ENCODE measurements at places on chromosomes 16 and 17. TPM values are rescaled to one million over a fixed set of nuclear protein-coding genes. Genes with fewer than 3 reads are reported as not detected.

DNA sequence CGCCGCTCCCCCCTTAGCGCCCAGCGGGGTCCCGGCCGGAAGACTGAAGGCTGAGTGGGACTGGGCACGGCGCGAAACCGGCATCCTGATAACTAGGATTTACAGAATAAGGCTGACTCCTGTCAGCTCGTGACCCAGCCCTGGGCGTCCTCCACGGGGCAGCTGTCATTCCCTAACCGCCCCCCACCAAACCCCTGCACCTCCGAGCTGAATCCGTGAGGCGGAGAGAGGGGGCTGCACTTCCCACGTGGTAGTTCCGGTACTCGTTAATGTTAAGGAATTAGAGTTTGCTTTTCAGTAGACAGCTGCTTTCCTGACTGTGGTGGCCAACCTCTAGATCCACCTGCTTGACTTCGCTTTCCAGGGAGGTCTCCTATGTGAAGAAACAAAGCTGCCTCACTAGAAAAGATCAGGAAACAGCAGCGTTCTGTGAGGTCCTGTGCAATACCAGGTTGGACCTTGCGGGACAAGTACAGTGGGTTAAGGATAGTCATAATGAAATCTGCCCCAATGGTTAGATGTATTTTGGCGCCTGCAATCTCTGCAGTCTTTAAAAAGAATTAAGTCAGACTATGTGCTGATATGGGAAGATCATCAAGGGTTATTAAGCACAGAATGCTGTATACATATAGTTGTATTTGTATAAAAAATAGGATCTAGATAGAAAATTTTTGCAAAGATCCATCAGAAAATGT lies 1.1 kb upstream of the WBP2 start:
- no peak overlapping the region for H3K4me3 ChIP-seq
- no peaks in the 10 kb centered on the region for H3K27me3 ChIP-seq
- H3K27ac ChIP-seq = no peak overlapping the region
- no peak for DNase-seq

- H3K4me1 ChIP-seq = peaks cover 17% of the 10 kb centered on the region
- H3K27me3 ChIP-seq = no peaks in the 10 kb centered on the region
- peaks cover 11% of the 10 kb centered on the region for H3K36me3 ChIP-seq
Measured at GRCh38 chr17:2613089-2613808, 19.8 kb downstream of the PAFAH1B1 start.

GRCh38 chr16:48862087-48862532 lies 252.1 kb upstream of the N4BP1 start:
- DNase-seq = peak; percentile 13
- no peaks in the 10 kb centered on the region for H3K27me3 ChIP-seq
- no peak overlapping the region for H3K4me3 ChIP-seq
- no peaks in the 10 kb centered on the region for H3K4me1 ChIP-seq

DNA sequence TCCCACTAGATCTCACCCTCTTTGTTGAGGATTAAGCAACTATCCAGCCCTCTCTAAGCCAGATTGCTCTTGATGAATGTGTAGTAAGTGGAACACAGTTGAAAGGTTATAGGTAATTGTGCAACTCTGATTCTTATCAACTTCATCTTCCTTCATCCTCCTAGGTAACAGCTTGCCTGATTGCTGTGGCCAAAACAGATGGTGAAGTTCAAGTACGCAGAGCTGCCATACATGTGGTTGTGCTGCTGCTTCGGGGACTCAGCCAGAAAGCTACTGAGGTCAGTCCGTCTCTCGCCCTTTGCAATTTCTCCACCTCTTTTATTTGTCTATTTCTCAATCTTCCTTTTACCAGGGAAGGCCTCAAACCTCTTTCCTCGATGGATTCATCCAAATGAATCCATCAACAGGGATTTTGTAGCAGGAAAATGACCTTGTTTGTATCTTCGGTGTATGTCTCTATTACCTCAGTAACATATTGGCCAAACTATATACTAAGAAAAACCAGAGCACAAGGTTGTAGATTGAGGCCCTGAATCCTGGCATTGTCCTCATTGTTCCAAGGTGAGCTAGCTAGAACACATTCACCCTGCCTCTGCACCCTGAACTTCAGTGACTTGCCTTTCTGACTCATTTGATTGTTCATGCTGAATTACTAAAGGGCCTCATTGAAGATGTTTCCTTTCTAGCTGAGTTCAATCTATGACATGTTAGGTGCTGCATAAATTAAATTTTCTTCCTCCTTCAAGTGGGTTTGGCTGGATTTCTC lies 65.1 kb upstream of the HAS3 start:
- H3K27ac ChIP-seq = peak overlapping the region; percentile 47
- H3K36me3 ChIP-seq = peaks cover 16% of the 10 kb centered on the region
- peak; percentile 19 for DNase-seq
- H3K27me3 ChIP-seq = no peaks in the 10 kb centered on the region

GRCh38 chr17:13096291-13096690 lies 78.5 kb upstream of the ELAC2 start:
- no peaks in the 10 kb centered on the region for H3K4me1 ChIP-seq
- no peak overlapping the region for H3K4me3 ChIP-seq
- peaks cover 8% of the 10 kb centered on the region for H3K27me3 ChIP-seq

DNA sequence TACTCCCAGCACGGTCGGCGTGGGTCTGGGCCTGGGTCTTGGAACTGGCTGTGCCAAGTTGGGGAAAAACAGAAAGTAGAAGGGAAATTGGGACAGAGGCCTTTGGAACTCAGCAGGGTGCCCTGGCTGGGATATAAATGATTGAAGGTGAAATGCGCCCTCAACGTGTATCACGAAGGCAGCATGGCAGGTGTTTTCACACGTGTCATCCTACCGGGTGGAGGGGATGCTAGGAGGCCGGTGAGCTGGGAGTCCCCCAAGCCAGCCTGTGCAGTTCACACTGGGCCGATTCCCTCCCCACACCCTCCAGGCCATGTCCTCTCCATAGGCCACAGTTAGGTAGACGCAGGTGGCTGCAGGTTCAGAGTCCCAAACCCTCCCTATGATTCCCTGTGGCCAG lies 6.0 kb downstream of the TNFAIP1 start:
- DNase-seq = no peak
- peaks cover 47% of the 10 kb centered on the region for H3K4me1 ChIP-seq
- H3K27ac ChIP-seq = no peak overlapping the region

DNA sequence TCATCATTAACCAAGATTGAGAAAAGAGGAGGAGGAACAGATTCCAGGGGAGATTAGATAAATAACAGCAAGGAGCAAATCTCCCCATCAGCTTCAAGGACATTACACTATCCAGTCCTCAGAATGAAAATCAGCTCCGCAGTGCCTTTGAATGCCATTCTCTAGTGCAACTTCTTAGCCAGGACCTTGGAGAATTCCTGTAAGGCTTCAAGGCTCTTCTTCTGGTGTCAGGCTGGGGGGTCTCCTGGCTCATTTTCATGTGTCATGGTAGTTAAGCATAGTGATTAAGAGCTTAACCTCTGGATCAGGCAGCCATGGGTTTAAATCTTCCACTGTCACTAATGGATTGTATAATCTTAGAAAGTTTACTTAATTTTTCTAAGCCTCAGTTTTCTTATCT lies 137.3 kb upstream of the CCL2 start:
- H3K4me1 ChIP-seq = no peaks in the 10 kb centered on the region
- no peaks in the 10 kb centered on the region for H3K36me3 ChIP-seq
- peaks cover 1% of the 10 kb centered on the region for H3K27me3 ChIP-seq
- no peak overlapping the region for H3K4me3 ChIP-seq

DNA sequence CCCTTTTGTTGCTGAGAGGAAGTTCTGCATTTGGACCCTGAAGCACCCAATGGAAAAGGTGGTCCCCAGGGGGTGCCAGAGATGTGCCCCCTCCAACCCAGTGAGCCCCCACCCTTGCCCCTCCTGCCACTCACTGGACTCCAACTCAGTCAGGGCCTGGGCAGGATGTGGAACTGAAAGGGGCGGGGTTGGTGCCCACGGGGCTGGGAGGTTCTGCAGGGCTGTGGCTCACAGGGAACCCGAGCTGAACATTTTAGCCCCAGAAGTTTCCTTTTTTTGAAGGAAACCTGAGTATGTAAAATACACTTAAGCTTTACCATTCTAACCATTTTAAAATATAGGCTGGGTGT lies 15.8 kb upstream of the OGFOD3 start:
- no peak for DNase-seq
- peaks cover 13% of the 10 kb centered on the region for H3K4me1 ChIP-seq
- no peak overlapping the region for H3K27ac ChIP-seq

- no peak for DNase-seq
- no peak overlapping the region for H3K27ac ChIP-seq
- peaks cover 4% of the 10 kb centered on the region for H3K27me3 ChIP-seq
- peaks cover 37% of the 10 kb centered on the region for H3K4me1 ChIP-seq
- no peak overlapping the region for H3K4me3 ChIP-seq
Measured at GRCh38 chr16:30623536-30624283, 13.5 kb upstream of the ZNF689 start.

GRCh38 chr16:57632568-57632967 lies 4.1 kb downstream of the ADGRG1 start:
- no peak for DNase-seq
- peaks cover 24% of the 10 kb centered on the region for H3K4me1 ChIP-seq
- no peak overlapping the region for H3K4me3 ChIP-seq
- no peaks in the 10 kb centered on the region for H3K36me3 ChIP-seq
- no peak overlapping the region for H3K27ac ChIP-seq
- peaks cover 14% of the 10 kb centered on the region for H3K27me3 ChIP-seq

- no peaks in the 10 kb centered on the region for H3K36me3 ChIP-seq
- no peak overlapping the region for H3K27ac ChIP-seq
- peaks cover 19% of the 10 kb centered on the region for H3K27me3 ChIP-seq
- H3K4me1 ChIP-seq = peaks cover 6% of the 10 kb centered on the region
- no peak overlapping the region for H3K4me3 ChIP-seq
Measured at GRCh38 chr16:1335996-1336395, 2.6 kb downstream of the BAIAP3 start.

DNA sequence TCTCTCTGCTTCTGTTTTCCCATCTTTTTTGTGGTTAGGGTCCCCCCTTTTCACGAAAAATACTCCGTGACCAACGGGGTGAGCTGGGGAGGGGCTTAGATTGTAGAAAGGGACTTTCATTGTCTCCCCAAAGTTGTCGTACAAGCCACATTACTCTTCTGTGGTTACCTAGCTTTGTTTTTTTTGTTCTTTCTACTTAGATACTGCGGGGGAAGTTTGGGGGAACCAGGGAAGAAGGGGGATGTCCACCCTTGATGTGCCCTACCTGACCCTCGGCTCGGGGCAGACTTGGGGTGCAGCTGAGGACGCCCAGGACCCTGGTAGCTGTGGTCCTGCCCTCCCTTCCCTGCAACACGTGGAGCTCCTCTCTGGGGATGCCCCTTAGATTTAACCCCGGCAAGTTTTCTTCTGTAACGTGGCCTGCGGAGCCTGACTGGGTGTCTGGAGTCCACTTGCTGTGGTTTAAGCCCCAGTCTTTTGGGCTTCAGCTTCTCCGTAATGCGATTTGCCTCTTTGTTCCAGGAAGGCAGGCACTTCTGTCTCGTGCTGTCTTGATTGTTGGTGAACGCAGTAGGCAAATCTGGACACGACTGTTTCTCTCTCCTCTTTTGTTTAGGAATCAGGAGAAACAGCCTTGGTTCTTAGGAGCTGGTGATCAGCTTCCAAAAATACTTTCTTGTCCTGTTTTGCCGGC lies 892 bp downstream of the ABCC1 start:
- H3K4me3 ChIP-seq = peak overlapping the region; percentile 95
- H3K27me3 ChIP-seq = peaks cover 3% of the 10 kb centered on the region
- H3K27ac ChIP-seq = peak overlapping the region; percentile 93
- peak; percentile 33 for DNase-seq
- peaks cover 63% of the 10 kb centered on the region for H3K4me1 ChIP-seq

DNA sequence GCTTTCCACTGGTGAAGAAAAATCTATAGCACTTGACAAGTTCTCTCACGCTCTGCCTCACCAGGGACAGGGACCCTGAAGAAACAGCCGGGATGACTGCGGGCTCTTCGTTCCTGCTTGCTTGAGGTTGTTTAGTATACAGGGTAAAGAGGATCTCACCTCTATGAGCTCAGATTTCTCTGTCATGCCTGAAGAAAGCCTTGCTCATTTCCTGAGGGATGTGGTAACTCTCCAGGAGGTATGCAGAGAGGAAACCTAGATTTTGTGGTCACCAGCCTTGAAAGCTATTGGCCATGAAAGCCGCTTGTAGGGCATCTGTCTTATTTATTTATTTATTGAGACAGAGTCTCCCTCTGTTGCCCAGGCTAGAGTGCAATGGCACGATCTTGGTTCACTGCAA lies 23.2 kb downstream of the USP43 start:
- no peak for DNase-seq
- H3K27ac ChIP-seq = no peak overlapping the region
- no peak overlapping the region for H3K4me3 ChIP-seq
- peaks cover 4% of the 10 kb centered on the region for H3K27me3 ChIP-seq
- H3K4me1 ChIP-seq = no peaks in the 10 kb centered on the region

- peak; percentile 80 for DNase-seq
- no peak overlapping the region for H3K4me3 ChIP-seq
- no peaks in the 10 kb centered on the region for H3K36me3 ChIP-seq
Measured at GRCh38 chr17:32755045-32755805, 121.7 kb downstream of the MYO1D start.

The NPW gene
- 0.93 TPM for total RNA-seq

The CNOT1 gene
- total RNA-seq = 121 TPM

The SLC16A11 gene
- total RNA-seq = not detected

The WSCD1 gene
- total RNA-seq = not detected

DNA sequence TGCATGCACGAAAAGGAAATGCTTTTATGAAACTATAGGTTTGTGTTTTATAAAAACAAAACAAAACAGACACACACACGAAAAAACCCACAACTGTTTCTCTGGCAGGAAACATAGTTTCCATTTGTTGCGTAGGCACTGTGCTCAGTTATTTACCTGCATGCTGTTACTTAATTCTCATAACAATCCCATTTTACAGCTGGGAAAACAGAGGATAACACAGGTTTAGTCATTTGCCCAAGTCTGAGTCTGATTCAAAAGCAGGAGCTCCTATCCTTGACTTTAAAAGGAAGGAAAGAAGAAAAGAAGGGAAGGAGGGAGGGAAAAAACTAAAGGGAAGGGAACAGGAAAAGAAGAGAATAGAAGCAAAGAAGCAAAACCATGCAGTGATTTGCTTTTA lies 117.4 kb downstream of the DNAH3 start:
- peaks cover 10% of the 10 kb centered on the region for H3K27me3 ChIP-seq
- no peaks in the 10 kb centered on the region for H3K36me3 ChIP-seq
- DNase-seq = no peak
- H3K4me1 ChIP-seq = peaks cover 13% of the 10 kb centered on the region
